ENCODE measurements at places on chromosomes 11 and 22.

DNA sequence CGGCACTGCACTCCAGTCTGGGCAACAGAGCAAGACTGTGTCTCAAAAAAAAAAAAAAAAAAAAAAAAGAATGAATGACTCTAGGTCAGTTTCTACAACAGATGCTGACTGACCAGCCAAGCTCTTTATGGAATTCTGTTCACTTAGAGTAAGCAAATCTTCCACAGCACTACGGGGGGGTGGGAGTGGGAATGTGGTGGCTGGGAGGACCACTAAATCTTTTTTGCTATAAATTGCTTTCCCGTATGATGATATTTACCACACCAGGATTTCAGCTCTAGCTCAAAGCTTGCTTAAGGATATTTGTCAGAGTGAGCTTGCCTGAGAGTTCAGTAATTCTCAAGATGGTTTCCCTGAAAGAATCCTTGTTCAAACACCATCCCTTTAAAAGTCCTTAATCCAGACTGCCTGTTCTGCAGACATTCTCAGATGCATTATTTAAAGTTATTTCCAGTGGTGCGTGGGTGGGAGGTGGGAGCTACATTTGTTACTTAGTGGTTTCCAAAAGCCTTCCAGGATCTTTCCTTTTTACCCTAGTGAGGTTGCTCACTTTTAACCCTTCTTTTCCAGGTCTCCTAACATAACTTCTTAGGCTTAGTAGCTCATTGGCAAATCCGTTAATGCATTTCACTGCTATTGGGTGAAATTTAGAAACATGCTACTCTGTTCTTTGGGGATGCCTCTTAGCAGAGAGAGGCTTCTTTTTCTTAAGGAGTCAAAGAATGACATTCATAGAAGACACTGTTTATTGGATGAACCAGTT lies 65.9 kb downstream of the UBASH3B start:
- DNase-seq, result no peak

GRCh38 chr11:125370561-125371389 lies 125.3 kb downstream of the FEZ1 start:
- no peak for DNase-seq

GRCh38 chr11:111793863-111794262 lies 27.7 kb upstream of the PPP2R1B start:
- DNase-seq, result no peak

DNA sequence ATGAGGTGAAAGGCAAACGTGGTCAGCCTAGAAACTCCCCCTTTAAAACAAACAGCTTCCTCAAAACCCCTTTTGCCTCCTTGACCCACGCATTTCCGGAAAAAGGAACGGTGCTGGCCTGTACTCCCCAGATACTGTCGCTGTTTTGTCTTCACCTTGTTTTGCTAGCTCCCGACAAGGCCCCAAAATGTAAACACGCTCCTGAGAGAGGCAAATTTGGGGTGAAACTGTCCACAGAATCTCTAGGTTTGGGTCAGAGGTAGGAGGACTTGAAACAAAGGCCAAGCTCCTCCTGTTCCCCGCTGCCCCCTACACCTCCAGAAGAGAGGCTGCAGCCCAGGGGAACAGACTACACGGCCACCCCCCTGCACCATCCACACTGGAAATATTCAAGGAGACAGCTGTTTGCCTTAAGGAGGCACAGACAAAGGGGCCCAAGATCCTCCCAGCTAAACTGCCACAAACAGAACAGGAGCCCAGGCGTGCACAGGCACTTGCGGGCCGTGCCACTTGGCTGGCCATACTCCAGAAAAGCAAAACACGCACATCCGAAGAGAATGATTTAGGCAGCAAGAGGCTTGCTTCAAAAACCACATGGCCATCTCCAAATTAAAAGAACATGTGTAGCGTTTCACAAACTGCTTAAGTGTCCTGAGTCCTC lies 160.5 kb upstream of the GRK3 start:
- no peak for DNase-seq

DNA sequence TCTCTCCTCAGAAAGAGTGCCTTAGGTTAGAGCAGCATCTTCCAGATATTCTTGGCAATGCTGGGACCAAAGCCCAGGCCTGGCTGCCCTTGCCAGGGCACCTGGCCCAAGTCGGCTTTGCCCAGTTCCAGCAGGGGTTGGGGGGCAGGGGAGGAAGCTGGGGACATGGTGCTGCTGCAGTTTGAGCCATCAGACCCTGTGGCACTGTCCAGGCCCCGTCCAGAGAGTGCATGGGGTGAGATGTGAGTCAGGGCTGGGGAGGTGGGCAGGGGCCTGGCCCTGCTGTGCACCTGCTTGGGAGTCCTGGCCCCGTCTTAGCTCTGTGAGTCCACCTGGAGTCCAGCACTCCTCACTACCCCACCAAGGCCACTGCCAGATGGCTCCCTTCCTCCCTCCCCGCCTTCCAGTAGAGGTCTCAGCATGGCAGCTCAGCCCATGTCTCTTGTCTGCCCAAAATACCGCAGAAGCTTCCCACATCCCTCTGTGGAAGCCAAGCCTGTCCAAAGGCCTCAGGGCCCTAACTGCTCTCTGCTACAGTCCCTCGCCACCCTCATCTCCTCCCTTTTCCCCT lies 16.6 kb downstream of the DERL3 start:
- DNase-seq, result no peak

DNA sequence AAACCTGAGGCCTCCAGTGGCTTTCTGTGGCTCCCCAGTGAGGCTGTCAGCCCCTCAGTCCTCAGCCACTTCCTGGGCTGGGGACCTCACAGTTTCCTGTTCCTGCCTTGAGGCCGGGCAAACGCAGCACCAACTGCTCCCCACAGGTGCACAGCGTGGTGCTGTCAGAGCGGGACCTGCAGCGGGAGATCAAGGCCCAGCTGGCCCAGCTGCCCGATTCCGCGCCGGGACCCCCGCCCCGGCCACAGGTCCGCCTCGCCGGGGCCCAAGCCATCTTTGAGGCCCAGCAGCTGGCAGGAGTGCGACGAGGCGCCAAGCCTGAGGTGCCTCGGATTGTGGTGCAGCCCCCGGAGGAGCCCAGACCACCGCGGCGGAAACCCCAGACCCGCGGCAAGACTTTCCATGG lies 5.4 kb downstream of the TBC1D10C start:
- peak; percentile 62 for DNase-seq

- no peak for DNase-seq
Measured at GRCh38 chr11:61580271-61580888, 496 bp downstream of the SYT7 start.

- no peak for DNase-seq
Measured at GRCh38 chr11:116557282-116557681, 215.5 kb downstream of the BUD13 start.

- DNase-seq, result no peak
Measured at GRCh38 chr11:63180536-63180935, 36.5 kb upstream of the SLC22A24 start.

- no peak for DNase-seq
Measured at GRCh38 chr11:26731084-26731456, 9.2 kb upstream of the SLC5A12 start.

- no peak for DNase-seq
Measured at GRCh38 chr11:116598036-116598435, 174.8 kb downstream of the BUD13 start.

GRCh38 chr22:26894362-26894761 lies 237.0 kb downstream of the MIAT start:
- no peak for DNase-seq

- DNase-seq, result no peak
Measured at GRCh38 chr11:77471558-77472193, 2.2 kb downstream of the PAK1 start.

GRCh38 chr11:15849257-15849656 lies 507.1 kb downstream of the SOX6 start:
- DNase-seq, result no peak

DNA sequence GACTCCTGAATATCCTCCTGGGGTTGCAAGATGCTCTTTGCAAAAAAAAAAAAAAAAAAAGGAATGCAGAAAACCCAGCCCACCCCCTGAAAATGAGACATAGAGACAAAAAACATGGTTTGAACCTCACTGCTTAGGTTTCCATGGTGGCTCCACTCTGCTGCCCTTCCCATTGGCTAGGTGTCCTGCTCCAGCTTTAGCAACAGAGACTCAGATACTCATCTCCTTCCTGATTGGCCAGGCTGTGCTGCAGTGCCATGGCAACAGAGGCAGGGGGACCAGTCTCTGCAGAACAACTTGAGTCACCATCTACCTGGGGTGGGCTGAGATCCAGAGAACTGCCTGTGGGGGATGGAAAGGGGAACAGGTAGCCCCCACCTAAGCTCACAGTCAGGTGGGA lies 17.4 kb upstream of the YWHAH start:
- DNase-seq, result no peak

- no peak for DNase-seq
Measured at GRCh38 chr11:87871056-87871455, 304.2 kb downstream of the RAB38 start.

- no peak for DNase-seq
Measured at GRCh38 chr11:112024178-112024772, 933 bp upstream of the DLAT start.

GRCh38 chr11:100923555-100923954 lies 206.1 kb downstream of the PGR start:
- DNase-seq, result no peak

GRCh38 chr11:35009191-35009943 lies 92.9 kb downstream of the PDHX start:
- no peak for DNase-seq
